T-helper 17 cell (primary cell): ENCODE measurements at places on chromosomes 12 and 14.
A peak's percentile ranks its signal among the peaks of the same experiment; 100 is the strongest.

GRCh38 chr14:74667758-74668157 lies 45.1 kb downstream of the AREL1 start:
- DNase-seq: no peak

DNA sequence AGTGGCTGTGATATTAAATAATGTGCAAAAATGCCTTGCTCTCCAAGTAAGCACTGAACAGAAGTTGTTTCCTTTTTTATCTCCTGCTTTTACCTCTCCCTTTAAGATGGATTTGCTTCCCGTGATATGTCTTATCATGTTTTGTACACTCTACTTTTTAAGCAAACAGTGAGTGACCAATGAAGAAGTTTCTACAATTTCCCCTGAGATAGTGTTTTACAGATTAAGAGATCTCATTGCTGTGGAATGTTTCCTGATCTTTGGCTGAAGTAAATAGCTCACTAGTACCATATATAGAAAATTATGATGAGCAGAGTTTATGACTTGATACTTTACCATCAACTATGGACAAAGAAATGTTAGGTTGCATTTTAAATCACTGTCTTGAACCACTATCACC lies 184.8 kb upstream of the PDE3A start:
- DNase-seq: no peak

GRCh38 chr12:123983822-123984485 lies 10.9 kb downstream of the ZNF664 start:
- DNase-seq: peak; percentile 19

DNA sequence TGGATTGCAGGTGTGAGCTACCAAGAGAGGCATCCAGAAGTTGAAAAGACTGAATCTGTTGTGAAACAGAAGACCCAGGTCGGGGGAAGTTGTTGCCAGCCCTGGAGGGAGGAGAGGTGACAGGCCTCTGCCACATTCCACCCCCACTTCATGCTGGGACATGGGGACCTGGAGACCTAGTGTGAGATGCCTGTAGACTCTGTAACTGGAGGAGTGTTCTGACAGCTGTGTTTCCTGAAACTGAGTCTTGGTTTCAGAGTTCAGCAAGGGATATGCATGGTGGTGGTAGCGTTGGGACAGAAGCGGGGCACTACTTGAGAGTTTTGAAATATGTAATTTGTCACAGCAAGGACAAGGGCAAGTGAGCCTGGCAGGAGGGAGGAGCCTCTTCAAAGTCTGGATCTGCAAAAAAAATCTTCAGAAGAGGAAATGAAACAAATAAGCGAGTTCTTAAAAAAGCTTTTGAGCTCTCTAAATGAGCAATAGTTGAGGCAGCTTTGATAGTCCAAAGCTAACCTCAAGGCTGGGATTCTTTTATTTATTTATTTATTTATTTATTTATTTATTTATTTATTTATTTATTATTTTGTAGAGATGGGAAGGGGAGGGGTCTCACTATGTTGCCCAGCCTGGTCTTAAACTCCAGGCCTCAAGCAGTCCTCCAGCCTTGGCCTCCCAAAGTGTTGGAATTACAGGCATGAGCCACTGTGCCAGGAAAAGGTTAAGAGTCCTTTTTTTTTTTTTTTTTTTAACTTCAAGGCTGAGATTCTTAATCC lies 58.9 kb upstream of the EEA1 start:
- DNase-seq: no peak

- DNase-seq: no peak
Measured at GRCh38 chr14:94844593-94845152, 74.8 kb upstream of the GSC start.

GRCh38 chr12:49261721-49262120 lies 3.2 kb upstream of the TUBA1C start:
- DNase-seq: no peak

GRCh38 chr12:121789800-121790728 lies 3.4 kb downstream of the RHOF start:
- peak; percentile 91 for DNase-seq

GRCh38 chr14:77790566-77791224 lies 9.2 kb upstream of the ADCK1 start:
- no peak for DNase-seq

- no peak for DNase-seq
Measured at GRCh38 chr12:54173066-54173726, 15.6 kb downstream of the SMUG1 start.

DNA sequence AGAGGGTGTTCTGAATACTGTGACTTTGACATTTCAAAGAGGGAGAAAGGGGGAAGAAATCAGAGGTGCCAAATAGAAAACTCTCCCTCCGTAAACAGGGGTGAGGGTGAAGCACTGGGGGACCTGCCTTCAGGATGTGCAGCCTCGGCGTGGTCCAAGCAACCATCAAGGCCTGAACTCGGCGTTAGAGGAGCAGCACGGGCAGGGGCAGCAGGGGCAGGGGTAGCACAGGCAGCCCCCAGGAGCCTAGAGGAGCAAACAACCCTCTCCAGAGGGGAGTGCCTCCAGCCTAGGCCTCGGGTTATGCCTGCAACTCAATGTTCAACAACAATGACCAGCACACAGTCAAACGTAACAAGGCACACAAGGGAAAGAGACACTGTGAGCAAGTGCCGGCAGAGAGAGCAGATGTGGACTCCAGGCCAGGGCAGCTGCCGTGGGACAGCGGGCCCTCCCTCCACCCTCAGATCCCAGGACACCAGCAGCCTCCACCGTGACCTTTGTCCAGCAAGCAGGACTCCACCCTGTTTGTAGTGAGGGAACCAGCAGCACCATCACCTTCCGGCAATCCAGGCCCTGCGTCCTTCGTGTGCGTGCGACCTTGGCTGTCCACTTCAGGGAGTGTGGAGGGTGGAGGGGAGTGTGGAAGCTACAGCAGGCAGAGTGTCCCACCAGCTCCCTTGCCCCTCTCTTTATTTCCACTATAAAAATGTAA lies 18.0 kb downstream of the GALNT9 start:
- DNase-seq: no peak

- DNase-seq: no peak
Measured at GRCh38 chr14:36028218-36028617, 148.3 kb downstream of the PTCSC3 start.

GRCh38 chr12:57106021-57106708 lies 5.0 kb downstream of the STAT6 start:
- no peak for DNase-seq

DNA sequence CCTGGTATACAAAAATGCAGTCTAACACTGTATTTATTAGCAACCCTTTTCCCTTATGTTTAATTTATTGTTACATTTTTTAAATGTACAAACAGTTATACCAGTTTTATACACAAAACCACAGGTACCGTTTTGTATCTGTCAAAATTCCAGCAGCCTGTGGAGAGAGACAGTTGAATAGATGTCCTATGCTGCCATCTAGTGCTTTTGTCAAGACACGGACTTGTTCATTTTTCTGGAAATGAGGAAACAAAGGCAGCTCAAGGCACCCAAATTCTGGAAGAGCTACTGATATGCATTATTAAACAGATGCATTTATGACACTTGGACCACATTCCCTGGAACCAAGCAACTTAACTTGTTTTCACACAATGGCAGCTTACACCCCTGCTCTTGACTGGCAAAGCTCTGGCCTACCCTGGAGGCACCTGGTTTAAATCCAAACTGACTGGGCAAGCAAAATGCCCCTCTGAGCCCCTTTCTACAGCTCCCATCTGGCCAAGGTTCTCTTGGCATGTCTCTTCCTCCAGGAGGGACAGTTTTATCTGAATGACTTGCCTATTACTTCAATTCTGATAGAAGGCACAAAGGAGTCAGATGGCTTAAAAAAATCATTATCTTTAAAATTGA lies 286.9 kb upstream of the PRKD1 start:
- DNase-seq: no peak

DNA sequence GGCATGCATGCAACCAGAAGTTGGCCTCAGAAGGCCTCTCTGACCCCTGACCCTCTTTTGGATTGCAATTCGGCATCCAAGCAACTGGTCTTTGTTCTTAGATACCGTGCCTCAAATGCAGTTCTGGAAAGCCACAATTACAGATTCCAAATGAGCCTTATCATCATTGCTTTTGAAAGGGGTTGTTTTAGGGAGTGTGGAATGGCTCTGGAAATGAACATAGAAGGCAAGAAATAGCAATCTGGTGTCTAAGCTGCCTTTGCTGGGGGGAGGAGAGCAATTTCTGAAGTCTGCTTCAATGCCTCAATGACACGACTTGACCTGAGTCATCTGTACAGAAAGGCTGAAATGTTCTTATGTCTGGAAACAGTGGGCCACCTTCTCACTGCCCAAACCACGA lies 250.1 kb downstream of the NUAK1 start:
- DNase-seq: no peak

GRCh38 chr14:43172899-43173548 lies 1334.1 kb downstream of the FSCB start:
- DNase-seq: no peak

- no peak for DNase-seq
Measured at GRCh38 chr14:76267322-76268046, 108.5 kb upstream of the ESRRB start.

GRCh38 chr14:70660967-70661893 lies 19.5 kb downstream of the TTC9 start:
- no peak for DNase-seq

- no peak for DNase-seq
Measured at GRCh38 chr12:67989184-67989920, at the start of gene IFNG-AS1. TSS of gene IFNG-AS1 (plus strand) at chr12:67989447.

DNA sequence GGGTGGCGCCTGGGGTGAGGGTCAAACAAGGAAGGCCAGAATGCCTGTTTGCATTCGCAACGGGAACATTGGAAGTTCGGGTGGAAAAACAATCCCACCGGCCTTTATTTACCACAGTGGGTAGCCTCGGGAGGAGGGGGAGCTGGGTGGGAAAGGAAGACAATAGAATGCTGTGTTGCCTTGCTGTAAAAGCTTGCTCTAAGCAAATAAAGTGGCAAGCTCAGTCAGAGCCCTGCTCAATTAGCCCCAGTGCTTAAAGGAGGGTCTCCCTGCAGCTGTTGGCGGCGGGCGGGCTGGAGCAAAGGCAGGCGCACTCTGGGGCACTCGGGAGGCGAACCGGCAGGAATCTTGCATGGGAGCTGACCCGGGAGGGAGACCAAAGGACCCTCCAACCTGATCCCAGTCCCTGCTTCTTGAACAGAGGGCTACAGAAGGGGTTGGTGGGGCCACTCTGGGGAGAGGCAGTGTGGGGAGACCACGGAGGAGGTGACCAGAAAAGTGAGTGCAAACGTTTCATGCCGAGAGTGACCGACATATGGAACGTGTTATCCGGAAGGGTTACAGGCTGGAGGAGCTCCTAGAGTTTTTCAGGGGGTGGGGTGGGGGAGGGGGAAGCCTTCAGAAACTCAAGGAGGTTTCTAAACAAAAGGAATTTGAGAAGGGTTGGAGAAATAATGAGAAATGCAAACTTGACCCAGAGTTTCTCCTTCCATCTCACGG lies 48.5 kb downstream of the NTF3 start:
- DNase-seq: no peak

GRCh38 chr12:121630791-121631355 lies 4.5 kb downstream of the ORAI1 start:
- no peak for DNase-seq

DNA sequence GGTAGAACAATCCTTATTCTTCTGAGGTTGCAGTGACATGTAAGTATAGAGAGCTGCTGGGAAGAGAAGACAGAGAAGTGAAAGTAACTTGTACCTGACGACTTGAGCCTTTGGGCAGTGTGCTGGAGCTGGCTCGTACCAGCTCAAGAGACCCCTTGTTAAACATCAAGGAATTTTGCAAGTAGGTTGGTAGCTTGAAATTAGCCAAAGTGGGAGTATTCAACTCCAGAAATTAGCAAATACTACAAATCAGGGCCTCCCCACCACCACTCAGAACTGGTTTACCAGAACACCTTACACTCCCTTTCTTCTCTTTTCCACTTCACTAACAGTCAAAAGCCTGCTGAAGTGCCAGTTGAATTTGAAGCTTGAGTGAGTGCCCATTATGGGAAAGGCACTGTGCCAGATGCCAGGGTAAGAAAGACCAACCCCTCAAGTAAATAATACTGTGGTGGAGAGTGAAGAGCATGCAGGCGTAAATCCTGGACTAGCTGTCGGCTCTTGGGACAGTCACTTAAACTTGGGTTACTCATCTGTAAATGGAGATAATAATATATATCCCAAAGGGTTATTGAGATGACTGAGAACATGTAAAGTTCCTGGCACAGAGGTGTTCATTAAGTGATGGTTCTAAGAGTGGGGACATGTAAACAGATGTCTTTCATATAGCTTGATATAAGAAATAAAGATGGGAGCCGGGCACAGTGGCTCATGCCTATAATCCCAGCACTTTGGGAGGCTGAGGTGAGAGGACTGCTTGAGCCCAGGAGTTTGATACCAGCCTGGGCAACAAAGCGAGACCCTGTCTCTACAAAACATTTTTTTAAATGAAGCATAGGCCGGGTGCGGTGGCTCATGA lies 27.0 kb upstream of the EID3 start:
- no peak for DNase-seq

GRCh38 chr14:23481362-23481970 lies 12.0 kb downstream of the NGDN start:
- DNase-seq: no peak

- no peak for DNase-seq
Measured at GRCh38 chr12:117525766-117526165, 164.3 kb upstream of the NOS1 start.

DNA sequence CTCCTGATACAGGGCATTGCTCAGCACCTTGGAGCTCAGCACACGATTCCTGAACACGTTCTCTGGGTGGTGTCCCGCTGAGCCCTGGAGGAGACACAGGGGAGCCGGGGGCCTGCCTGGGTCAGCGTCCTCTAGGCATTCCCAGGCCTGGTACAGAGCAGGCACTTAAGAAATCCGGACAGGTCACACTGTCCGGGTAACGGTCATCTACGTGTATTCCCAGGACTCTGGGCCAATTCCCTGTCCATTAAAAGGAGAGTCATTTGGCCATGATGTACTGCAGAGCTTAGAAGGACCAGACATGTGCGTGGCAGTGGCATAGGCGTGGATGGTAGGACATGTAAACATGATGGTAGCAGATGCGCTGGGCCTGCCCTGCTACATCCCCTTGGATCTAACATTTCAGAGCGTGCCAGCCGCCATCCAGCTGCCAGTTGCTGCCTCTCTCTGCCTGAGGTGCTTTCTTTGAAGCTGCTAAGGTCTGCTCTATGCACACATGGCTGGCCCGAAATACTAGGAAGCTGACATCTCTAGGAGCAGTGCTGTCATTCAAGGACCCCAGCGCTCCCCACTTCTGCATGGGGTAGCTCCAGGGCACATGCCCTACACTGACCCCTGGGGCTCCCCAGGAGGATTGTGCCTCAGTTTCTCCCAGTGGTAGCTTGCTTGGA lies 273.1 kb upstream of the RTL1 start:
- DNase-seq: no peak

DNA sequence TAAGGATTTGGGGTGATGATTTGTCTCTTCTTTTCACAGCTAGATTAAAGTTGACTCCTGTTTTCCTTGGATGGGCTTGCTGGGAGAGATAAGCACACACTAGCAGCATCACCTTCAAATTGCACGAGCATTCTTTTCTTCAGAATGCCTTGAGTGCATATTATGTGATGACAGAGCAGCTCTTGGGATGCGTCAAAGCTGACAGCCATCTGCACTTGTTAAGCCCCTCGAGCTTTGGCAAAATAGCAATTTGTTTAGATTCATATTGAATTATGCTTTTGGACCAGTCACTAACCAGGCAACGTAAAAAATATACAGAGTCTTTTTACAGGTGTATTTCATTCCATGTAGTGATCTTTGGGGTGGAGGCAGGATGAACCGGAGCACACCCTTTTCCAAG lies 407.0 kb downstream of the FUT8 start:
- DNase-seq: no peak
